HT-29 (cell line): ENCODE measurements at places on chromosomes 5 and 9.
A peak's percentile ranks its signal among the peaks of the same experiment; 100 is the strongest.

DNA sequence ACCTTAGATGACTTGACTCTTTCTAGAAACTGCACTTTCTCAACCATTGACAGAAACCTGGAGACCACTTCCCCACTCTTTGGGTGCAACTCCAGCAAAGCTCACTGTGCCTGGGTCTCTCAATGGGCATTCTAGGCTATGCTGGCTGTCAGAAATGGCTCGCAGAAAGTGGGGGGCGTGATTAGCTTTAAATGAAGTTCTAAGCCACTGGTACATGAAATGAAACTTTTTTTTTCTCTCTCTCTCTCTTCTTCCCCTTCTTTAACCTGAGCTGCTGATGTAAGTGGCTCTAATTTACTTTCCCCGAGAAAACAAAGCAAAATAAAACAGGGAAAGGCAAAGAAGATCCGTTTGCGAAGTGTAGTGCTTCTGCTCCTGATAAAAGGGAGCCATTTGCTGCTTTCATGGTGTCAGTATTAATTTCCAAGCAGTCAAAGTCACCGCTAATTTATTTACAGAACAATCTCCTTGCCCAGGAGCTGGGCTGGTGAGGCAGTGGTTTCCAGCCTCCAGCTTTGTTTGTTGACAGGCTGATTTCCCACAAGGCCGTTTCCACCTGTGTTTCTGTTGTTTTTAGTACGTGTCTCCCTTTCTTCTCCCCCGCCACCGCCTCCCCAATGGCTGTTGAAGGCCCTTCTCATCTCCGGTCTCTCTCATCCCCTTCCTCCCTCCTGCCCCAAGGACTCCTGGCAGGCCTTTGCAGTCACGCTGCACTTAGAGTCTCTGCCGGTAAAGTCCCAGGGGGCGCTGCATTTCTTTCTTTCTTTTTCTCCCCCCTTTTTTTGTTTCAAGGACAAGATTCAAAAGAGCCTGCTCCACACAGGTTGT, 422.9 kb downstream of the EBF1 start:
- DNase-seq: peak; percentile 7

DNA sequence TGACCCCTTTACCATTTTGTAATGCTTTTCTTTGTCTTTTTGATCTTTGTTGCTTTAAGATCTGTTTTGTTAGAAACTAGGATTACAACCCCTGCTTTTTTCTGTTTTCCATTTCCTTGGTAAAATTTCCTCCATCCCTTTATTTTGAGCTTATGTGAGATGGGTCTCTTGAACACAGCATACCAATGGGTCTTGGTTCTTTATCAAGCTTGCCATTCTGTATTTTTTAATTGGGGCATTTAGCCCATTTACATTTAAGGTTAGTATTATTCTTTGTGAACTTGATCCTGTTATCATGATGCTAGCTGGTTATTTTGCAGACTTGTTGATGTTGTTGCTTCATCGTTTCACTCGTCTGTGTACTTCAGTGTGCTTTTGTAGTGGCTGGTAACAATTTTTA, 337.3 kb downstream of the SPATA31D1 start:
- no peak for DNase-seq

DNA sequence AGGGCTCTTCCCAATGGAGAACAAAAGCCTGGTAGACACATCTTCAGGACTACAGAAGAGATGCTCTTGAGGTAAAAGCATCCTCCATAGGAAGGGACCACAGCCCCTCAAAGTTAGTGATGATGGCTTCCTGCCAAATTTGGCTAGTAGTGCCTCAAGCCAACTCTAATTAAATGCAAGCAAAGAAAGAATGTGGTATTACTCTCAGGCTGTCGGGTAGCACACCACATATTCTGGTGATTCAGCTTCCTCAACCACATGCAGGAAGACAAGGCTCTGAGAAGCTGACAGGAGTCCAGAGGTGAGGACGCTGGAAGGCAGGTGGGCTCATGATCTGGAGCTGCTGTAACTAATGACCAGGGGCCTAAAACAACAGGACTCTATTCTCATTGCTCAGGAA, 37.2 kb upstream of the S1PR3 start:
- DNase-seq: no peak

DNA sequence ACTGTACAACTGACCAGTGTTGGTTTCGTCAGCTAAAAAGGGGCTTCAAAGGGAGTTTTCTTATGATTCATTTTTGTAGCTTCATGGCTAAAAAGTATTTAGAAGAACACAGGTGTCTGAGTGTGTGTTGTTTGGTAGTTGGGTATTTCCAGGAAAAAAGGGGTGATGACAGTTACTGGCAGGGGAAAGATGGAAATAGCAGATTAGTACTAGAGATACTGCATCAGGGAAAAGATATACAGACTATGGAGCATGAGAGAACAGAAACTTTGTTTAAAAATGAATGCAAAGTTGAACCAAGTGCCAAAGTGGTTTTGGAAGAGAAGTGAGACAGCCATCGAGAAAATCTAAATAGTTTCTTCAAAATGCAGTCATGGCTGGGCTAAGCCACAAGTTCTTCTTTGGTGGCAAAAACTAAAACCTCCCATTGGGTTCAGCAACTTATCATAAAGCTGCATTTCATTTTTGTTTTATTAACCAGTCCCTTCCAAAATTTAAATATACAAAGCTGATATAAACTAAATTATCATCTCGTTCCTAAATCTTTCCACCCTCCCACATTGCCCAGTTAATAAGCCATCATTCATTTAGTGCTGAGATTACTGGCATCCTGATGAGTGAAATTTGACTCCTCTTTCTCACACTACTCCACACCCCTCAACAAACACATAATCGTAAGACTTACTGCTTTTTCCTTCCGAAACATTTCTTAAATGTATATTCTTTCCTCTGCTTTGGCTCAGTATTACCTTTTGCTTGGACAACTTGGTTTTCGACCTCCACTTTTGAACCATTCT, 33.5 kb downstream of the ELL2 start:
- no peak for DNase-seq

- no peak for DNase-seq
Observed at GRCh38 chr5:149939546-149939945, 5.0 kb downstream of the PDE6A start.

DNA sequence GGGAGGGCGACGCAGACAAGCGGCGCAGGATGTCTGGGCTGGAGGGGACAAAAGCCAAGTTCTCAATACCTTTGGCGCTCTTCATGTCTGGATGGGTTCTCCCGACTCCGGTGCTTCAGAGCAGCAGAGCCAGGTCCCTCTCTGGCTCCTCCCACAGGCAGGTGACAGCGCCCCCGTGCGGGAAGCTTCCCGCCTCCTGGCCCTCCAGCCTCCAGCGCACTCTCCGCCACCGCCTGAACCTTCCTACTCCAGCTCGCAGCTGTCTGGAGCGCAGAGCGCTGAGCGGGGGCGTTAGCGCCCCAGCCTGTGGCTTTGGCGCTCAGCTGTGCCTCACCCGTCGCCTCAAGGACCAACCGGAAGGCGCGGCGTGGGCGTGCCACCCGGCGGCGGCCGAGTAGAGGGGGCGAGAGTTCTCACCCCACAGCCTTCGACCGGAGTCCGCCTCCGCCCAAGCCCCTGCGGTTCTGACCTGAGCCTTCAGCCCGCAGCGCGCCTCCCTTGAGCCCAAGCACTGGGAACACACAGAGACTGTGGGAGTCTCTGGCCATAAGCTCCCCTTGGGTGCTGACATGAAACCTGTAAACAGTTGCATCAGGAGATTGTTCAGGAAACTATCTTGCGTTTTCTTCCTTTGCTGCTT, at the start of gene SLCO4C1:
SLCO4C1 (minus strand) TSS at position 107 of the 640 bp plus-strand sequence; CDS start at position 85, 22 bp downstream.
- DNase-seq: no peak

- DNase-seq: no peak
Observed at GRCh38 chr5:14097998-14098471, 45.1 kb upstream of the TRIO start.

- DNase-seq: no peak
Observed at GRCh38 chr5:140964356-140964755, 1.9 kb upstream of the PCDHAC2 start.

DNA sequence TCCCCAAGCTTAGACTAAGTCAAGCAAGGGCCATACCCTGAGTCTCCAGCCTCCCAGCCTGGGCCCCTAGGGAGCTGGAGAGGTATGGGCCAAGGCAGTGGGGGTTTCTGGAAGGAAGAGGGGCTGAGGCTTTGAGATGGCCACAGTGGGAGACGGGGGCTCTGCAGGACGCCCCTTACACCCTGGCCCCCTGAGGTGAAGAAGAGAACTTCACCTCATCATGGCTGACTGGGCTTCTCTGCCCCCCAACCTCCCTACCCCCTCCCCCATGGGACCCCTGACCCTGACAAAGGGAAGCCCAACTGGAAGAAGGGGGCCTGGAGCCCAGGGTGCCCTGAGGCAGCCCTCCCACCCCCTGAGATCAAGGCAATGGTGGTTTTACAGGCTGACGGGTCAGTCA, 25.8 kb downstream of the PCDH1 start:
- DNase-seq: no peak

- DNase-seq: no peak
Observed at GRCh38 chr9:70945301-70945700, 176.1 kb downstream of the TRPM3 start.

GRCh38 chr9:89563571-89564345, 41.1 kb upstream of the GADD45G start:
- DNase-seq: no peak
